ENCODE measurements at places on chromosomes 12 and 14. TPM values are rescaled to one million over a fixed set of nuclear protein-coding genes. Genes with fewer than 3 reads are reported as not detected.

HSPB8 gene
- total RNA-seq, result 381 TPM

MYH6 gene
- not detected for total RNA-seq

RAD9B gene
- 0.57 TPM for total RNA-seq

HIF1A gene
- 164 TPM for total RNA-seq

KSR2 gene
- total RNA-seq, result not detected

TMEM63C gene
- total RNA-seq, result 0.26 TPM

CCDC177 gene
- not detected for total RNA-seq

OTUB2 gene
- total RNA-seq, result 0.60 TPM

FOXA1 gene
- not detected for total RNA-seq

ASCL1 gene
- not detected for total RNA-seq

COL2A1 gene
- not detected for total RNA-seq

NAV3 gene
- total RNA-seq, result 6.2 TPM

AMN gene
- 0.48 TPM for total RNA-seq

KRT6C gene
- total RNA-seq, result not detected

C12orf50 gene
- total RNA-seq, result 0.48 TPM

HOXC12 gene
- total RNA-seq, result not detected

NPFF gene
- not detected for total RNA-seq

DNA sequence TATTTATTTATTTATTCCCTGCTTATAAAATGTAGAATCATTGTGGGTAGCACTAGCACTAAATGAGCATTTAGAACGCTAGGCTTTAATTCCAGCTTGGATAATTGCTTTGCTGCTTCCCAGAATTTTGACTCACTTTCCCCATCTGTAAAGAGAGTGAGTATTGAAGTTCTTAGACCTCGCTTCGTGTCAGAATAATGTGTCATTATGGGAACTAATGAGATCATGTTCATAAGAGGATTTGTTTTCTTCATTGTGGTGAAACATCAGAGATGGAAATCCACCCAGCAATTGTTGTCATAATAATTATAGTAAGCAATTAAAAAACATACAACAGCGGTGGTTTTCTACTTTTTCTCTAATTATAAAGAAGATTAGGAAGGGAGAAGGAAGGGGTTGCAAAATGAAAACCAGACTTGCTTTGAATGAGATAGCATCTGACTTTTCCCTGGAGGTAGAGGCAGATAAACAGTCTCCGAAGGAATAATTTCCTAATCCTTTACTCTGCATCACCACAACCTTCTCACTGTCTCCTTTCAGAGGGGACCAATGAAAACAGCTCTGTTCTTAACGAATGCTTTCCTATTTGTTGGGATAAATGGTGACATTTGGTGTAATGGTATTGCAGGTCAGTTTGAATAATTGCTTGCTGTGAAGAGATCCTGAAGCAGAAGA, 86.8 kb upstream of the ARHGAP5 start:
- DNase-seq, result no peak

GRCh38 chr14:75753696-75754095, 92.7 kb downstream of the TTLL5 start:
- no peak for DNase-seq

DNA sequence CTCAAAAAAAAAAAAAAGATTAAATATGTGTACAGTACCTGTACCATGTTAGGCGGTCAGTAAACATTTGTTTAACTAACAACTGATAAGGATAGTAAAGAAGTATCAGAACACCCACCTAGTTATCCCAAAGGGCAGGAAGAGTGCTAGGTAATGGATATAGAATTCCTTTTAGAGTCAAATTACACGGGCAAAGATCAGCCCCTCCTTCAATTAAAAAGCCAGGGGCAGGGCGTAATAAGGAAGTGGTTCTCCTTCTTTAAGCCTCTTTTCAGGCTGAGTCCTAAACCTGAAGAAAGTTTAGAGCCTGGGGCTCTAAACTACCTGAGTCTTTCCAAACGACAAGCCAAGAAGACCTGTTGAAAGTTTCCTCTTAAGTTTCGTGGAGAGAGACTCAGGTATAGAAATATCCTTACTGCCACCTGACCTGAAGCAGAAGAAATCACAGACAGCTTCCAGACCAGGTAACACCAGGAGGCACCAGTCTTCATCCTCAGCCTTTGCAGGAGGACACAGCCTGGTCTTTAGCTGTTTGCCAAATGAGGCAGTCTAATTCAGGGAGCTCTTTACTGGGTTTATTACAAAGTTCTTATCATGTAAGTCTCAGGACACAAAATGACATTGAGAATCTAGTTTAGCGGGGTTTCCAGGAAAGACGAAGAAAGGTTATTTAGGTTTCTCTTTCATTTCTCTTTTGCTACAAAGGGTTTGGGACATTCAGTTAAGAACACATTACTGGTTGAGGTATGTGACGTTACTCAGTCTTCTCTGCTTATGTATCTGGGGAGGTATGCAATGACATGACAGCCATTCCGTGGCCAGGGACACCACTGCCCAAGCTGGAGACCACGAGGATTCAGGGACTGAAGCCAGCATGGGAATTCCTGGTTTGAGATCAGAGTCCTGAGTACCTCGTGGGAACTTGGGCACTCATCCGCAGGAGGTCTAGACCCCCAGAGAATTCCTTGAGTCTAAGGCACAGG, at the start of gene BCL2L14:
BCL2L14 (plus strand) TSS at position 266 of the 983 bp plus-strand sequence. CDS start 8,367 bp downstream, outside the sequence.
- no peak for DNase-seq

DNA sequence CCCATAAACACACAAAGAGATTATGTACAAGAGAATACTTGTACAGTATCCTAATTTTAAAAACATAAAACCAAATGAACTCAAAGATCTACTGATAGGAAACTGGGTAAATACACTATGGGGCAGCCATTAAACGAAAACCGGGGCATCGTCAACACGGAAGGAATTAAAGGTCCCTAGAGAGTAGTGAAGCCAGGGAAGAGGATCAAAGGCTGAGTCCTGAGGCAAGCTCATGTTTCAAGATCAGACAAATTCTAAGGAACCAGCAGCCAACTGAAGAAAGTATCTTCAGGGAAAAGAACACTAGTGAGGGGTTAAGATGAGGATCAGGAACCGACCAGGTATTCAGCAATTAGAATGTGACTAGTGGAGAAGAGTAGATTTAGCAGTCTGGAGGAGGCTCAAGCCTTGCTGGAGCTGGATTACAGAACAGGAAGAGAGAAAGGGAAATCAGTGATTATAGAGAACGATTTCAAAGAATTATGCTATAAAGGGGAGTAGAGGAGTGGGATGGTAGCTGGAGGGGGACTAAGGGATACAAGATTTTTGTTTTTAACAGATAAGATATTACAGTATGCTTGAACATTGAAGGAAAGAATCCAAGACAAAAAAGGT, 23.7 kb downstream of the SEL1L start:
- DNase-seq, result no peak

- DNase-seq, result no peak
Observed at GRCh38 chr12:11412731-11413130, 17.4 kb upstream of the PRB2 start.

DNA sequence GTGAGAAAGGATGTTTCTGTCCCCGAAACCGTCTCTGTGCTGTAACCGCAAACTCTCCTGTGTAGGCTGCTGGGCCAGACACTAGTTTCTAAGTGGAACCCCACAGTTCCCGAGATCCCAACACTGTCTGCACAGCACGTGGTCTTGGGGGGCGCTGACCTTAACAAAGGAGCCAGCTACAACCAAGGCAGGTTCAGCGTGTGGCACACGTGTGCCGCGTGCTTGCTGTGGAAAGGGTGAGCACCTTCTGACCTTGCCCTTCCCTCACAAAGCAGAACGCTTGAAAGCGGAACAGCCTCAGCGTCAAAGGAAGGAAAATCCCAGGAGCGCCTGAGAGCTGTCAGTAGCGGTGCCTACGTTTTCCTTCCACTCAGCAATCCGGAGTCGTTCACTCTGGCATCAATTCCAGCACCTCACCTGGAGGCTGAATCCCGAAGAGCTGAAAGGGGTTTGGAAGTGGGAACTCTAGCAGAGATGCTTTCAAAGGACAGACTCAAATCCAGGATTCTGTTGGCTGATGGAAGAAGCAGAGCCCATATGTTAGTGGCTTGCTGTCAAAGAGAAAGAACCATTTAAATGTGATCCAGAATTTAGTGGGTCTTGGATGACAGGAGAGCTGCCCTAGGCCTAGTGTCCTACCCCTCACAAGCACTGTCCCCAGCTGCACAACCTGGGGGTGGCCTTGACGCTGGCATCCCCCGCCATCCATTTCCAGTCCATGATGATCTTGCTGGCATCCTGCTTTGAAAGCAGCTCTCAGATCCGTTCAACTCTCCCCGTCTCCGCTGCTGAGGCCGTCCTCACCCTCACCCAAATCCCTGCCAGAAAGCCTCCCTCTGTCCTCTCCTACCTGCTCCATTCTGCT, 27.1 kb downstream of the CCDC92 start:
- no peak for DNase-seq

DNA sequence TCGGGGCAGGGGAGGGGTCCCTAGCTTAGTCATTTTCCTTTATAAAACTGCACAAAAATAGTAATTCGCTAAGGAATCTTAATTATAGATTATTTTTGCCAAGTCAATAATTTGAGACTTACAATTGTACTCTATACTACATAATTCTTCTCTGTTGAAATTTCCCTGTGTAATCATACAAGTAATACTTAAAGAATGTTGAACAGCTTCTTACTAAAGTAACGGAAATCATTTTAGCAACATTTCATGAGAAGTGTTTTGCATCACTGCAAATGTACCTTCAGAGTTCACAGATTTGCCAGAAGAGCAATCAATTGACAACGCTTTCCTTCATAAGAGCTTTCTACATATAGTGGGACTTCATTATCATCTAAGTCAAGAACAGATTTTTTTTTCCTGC, 7.9 kb upstream of the GNG2 start:
- no peak for DNase-seq

DNA sequence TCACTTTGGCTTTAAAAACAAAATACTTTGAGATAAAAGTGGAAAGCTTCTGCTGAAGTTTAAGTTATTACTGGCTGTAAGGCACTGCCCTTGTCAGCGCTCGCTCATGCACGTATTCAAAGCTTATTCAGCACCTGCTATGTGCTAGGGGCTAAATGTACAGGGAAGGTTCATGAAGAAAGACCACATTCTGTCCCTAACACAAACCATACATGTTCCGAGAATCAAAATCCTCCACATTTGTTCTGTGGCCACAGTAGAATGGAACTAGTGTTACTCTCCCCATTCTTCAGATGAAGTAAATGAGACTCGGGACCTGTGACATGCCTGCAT, 33.8 kb upstream of the GPR68 start:
- DNase-seq, result no peak

GRCh38 chr12:131852551-131853299, 24.5 kb downstream of the MMP17 start:
- DNase-seq, result no peak

DNA sequence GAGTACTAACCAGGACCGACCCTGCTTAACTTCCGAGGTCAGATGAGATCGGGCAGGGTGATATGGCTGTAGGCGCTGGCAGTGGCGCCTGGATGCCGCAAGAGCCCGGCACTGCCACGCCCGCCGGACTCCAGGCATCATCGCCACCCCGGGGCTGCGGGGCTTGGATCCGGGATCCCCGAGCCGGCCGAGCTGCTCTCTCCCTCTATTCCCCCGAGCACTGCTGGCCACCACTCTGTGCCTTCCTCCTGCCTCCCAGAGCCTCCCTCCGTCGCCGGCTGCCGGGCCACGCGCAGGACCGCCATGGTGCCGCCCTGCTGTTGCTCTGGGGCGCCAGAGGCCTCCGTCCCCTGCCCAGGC, 153.2 kb upstream of the ALG10B start:
- no peak for DNase-seq

GRCh38 chr14:73333031-73333430, 95.7 kb downstream of the PAPLN start:
- DNase-seq, result no peak

GRCh38 chr14:48914382-48914781, 671.8 kb downstream of the RPS29 start:
- DNase-seq, result no peak

GRCh38 chr12:71686658-71687025, 760 bp downstream of the TMEM19 start:
- DNase-seq, result no peak

DNA sequence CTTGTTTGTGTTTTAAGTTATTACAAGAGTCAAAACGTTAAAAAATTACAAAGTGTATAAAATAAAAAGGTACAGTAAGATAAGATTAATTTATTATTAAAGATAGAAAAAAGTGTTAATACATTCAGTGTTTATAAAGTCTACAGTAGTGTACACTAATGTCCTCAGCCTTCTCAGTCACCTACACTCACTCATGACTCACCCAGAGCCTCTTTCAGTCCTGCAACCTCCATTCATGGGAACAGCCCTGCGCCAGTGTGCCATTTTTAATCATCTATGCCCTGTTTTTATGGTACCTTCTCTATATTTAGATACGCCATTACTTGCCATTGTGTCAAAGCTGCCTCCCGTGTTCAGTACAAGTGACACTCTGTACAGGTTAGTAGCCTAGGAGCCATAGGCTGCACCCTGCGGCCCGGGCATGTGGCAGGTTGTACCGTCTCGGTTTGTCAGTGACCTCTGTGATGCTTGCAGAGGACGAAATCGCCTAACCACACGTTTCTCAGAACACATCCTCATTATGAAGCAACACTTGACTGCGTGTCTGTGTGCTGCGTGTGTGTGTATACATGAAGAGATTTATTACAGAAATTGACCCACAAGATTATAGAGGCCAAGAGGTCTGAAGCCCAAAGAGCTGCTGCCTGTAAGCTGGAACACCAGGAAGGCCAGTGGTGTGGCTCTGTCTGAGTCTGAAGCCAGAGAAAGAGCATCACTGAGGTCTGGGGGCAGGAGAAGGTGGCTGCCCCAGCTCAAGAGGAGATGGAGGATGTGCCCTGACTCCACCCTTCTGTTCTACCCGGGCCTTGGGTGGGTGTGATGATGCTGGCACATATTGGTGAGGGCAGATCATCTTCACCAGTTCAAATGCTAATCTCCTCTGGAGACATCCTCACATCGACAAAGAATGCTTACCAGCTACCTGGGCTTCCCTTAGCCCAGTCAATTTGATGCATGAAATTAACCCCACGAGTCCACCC, 116.6 kb upstream of the C14orf180 start:
- DNase-seq, result no peak

- DNase-seq, result no peak
Observed at GRCh38 chr12:25264862-25265261, 14.1 kb upstream of the KRAS start.

- DNase-seq, result no peak
Observed at GRCh38 chr12:23039834-23040233, 414.9 kb downstream of the ETNK1 start.

DNA sequence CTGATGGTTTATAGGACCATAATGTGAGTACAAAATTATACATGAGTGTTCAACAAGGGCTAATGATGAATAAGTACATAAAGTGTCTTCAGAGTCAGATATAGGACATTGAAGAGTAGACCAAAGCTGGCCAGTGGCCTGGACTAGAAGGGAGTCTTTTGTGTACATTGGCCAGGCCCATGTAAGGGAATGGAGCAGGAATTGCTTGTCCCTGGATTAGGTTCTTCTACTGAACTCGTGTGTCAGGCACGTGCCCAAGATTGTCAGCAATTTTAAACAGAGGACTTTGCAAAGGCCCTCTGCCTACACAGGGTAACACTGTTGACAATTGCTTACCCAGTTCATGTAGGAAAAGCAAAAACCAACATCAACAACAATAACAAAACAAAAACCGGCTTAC, 196.0 kb upstream of the SEL1L start:
- no peak for DNase-seq
